ENCODE measurements at places on chromosomes 1 and 21.

- no peaks in the 10 kb centered on the region for H3K27me3 ChIP-seq
- no peaks in the 10 kb centered on the region for H3K36me3 ChIP-seq
- no peak overlapping the region for H3K27ac ChIP-seq
- no peaks in the 10 kb centered on the region for H3K4me1 ChIP-seq
- no peak for DNase-seq
- no peak overlapping the region for H3K4me3 ChIP-seq
Observed at GRCh38 chr1:84291882-84292655, 9.4 kb upstream of the SAMD13 start.

GRCh38 chr21:34185026-34185750 lies 111.8 kb downstream of the MRPS6 start:
- H3K36me3 ChIP-seq: no peaks in the 10 kb centered on the region
- no peaks in the 10 kb centered on the region for H3K27me3 ChIP-seq
- no peaks in the 10 kb centered on the region for H3K4me1 ChIP-seq
- H3K4me3 ChIP-seq: no peak overlapping the region

DNA sequence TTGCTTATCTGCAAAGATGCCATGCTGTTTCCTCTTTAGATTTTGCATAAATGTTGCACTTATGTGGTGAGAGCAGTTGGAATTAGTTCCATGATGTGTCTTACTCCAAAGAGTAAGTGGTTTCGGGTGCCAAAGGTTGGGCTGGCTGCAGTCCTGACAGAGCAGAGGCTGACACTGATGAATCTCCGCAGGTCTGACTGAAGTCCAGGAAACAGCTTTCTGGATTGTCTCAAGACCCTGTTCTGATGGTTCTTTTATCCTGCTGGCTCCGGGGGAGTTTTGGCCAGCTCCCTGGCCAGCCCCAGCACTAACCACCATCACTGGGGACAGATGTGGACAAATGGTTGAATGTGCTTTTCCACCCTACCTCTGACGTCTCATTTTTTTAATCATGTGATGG lies 207.2 kb upstream of the KIAA0040 start:
- no peak overlapping the region for H3K27ac ChIP-seq
- H3K27me3 ChIP-seq: no peaks in the 10 kb centered on the region
- no peaks in the 10 kb centered on the region for H3K36me3 ChIP-seq
- DNase-seq: no peak
- H3K4me1 ChIP-seq: no peaks in the 10 kb centered on the region

GRCh38 chr1:227255086-227255732 lies 63.1 kb downstream of the CDC42BPA start:
- H3K36me3 ChIP-seq: no peaks in the 10 kb centered on the region
- no peak overlapping the region for H3K27ac ChIP-seq
- H3K4me1 ChIP-seq: no peaks in the 10 kb centered on the region
- H3K27me3 ChIP-seq: no peaks in the 10 kb centered on the region
- no peak overlapping the region for H3K4me3 ChIP-seq

GRCh38 chr1:50793521-50793920 lies 166.5 kb downstream of the FAF1 start:
- H3K27me3 ChIP-seq: no peaks in the 10 kb centered on the region
- H3K36me3 ChIP-seq: no peaks in the 10 kb centered on the region
- no peak overlapping the region for H3K4me3 ChIP-seq
- no peak overlapping the region for H3K27ac ChIP-seq
- H3K4me1 ChIP-seq: no peaks in the 10 kb centered on the region

DNA sequence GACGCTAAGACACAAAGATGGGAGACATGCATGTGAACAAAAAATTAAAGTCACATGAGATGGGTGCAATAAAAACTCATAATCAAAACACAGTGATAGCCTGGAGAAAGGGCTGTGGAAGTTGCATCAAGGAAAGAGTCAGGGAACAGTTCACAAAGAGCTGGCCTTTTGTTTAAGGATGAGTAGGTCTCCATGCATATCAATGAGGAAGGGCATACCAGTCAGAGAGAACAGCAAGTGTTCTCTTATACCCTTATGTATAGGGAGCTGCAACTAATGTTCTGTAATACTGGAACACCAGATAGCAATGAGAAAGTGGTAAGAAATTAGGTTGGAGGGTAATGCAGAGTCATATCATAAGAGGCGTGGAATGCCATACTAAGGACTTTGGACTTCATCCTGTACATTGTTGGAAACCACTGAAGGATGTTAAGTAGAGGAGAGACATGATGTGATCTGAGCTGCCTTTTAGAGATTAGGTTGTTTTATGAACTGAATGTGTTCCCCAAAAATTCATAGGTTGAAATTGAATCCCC lies 46.7 kb upstream of the SAMD13 start:
- no peak for DNase-seq
- no peak overlapping the region for H3K27ac ChIP-seq
- H3K36me3 ChIP-seq: no peaks in the 10 kb centered on the region
- no peak overlapping the region for H3K4me3 ChIP-seq

DNA sequence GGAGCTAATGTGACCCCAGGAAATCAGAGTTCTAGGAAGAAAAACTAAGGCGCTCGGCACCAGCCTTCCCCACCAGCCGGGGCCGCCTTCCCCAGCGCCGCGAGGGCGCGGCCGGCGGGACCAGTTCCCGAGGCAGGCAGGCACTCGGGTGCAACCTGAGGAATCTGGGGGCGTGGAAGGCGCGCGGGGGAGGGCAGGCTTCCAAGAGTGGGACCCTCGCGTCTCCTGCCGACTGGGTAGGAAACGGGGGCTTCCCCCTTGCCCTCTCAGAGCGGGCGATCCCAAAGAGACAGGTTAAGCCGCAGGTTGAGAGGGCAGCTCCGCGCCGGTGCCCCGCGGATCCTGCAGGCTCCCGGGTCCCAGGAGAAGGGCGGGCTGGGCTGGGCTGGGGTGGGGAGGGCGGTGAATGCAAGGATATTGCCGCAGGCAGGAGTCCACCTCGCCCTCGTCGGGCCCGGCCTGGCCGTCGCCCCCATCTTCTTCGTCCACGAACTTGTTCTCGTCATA lies 431 bp downstream of the ARPC5 start:
- H3K27me3 ChIP-seq: no peaks in the 10 kb centered on the region
- peaks cover 53% of the 10 kb centered on the region for H3K4me1 ChIP-seq
- peaks cover 19% of the 10 kb centered on the region for H3K36me3 ChIP-seq
- peak; percentile 91 for DNase-seq

DNA sequence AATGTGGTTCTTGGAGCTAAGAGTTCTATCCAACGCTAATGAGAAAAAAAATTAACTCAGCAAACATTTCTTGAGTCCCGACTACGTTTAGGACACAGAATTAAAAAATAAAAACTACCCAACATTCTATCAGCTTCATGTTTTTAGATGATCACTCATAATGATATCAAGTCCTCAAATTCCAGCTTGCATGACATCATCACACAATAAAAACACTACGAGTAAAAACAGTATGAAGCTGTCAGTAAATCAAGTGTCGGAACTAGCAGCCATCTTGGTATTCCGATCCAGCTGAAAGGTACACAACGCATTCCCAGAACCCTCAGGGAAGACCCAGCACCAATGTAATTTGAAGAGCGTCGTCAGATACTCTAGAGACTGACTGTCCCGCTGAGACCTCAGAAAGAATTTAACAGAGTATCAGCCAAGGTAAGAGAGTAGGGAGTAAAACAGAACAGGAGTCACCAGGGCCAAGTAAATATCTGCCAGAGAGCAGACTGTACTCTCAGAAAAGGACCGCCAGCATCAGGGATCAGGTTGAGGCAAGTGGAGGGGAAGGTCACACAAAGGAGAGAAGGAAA lies 57.0 kb downstream of the NRIP1 start:
- peaks cover 53% of the 10 kb centered on the region for H3K4me1 ChIP-seq
- no peak for DNase-seq
- H3K27me3 ChIP-seq: no peaks in the 10 kb centered on the region
- peak overlapping the region; percentile 54 for H3K27ac ChIP-seq

DNA sequence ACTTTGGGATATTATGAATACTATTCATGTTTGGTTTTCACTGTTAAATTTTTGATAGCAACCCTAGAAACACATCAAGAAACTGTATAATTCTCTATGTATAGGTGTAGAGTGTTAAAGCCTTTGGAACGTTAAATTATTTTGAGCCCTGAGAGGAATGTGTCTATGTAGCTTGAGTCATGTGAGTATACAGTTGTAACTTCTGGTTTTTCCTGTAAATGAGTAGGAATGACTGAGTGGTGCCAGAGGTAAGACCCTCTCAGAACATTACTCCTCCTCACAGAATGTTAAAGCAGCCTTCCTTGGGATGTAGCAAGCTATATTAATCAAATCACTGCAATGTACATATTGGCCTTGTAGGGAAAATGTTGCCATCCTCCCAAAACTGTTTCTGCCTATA lies 69.0 kb downstream of the C1orf21 start:
- H3K36me3 ChIP-seq: no peaks in the 10 kb centered on the region
- no peak overlapping the region for H3K4me3 ChIP-seq
- H3K27ac ChIP-seq: no peak overlapping the region
- peaks cover 20% of the 10 kb centered on the region for H3K4me1 ChIP-seq
- H3K27me3 ChIP-seq: no peaks in the 10 kb centered on the region

DNA sequence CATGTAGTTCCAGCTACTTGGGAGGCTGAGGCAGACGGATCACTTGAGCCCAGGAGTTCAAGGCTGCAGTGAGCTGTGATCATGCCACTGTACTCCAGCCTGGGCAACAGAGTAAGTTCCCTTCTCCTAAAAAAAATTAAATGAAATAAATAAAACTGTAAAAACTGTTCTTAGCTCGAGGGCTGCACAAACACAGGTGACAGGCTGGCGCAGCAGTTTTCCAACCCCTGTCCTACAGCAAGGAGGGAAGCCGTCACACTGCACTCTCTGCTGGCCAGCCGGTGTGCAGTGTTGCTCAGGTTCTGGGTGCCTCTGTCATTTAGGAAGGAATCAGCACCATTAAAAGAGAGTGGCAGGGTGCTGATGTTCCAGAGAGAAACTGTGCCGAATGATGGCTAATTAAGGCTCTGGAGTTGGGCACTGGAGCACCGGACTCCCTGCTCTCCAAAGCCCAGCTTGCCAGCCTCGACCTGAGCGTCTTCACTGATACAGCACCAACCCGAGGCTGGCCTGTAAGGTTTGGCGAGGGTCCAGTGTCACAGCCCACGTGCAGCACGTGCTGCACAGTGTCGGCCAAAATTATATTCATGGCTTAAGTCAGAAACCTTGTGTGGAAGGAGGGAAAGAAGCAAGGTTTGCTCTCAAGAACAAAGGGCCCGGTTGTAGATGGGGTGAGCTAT lies 26.4 kb upstream of the KCNAB2 start:
- H3K4me1 ChIP-seq: peaks cover 2% of the 10 kb centered on the region
- no peak overlapping the region for H3K4me3 ChIP-seq
- no peak overlapping the region for H3K27ac ChIP-seq
- H3K27me3 ChIP-seq: no peaks in the 10 kb centered on the region
- no peaks in the 10 kb centered on the region for H3K36me3 ChIP-seq

- H3K4me1 ChIP-seq: no peaks in the 10 kb centered on the region
- H3K27ac ChIP-seq: no peak overlapping the region
- no peak overlapping the region for H3K4me3 ChIP-seq
- H3K27me3 ChIP-seq: no peaks in the 10 kb centered on the region
- no peak for DNase-seq
Observed at GRCh38 chr1:152884506-152884905, 6.4 kb downstream of the SMCP start.

DNA sequence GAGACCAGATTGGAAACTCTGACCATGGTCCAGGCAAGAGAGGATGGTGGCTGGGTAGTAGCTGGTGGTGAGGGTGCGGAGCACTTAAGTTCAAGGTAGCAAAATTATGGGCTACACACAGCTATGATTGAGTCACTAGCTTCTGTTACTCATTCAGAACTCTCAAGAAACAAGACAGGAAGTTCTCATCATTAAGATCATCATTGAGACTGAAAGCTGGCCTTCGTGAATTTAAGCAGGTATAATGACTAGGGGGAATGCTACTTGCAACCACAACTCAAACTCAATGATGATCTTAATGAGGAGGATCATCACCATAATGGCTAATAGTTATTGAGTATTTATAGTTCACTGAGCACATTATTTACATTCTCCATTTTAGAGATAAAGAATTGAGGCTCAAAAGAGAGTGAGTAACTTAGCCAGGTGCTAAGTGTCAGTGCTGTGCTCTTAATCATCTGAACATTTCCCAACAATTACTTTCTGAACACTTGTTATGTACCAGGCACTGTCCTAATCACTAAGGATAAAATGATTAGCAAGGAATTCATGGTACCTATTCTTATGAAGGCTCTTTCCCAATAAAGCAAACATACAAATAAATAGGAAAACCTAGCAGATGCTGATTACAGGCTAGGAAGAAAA lies 286.3 kb upstream of the C1orf105 start:
- DNase-seq: no peak
- H3K4me1 ChIP-seq: peaks cover 11% of the 10 kb centered on the region
- H3K27me3 ChIP-seq: no peaks in the 10 kb centered on the region
- H3K27ac ChIP-seq: no peak overlapping the region
- no peaks in the 10 kb centered on the region for H3K36me3 ChIP-seq

DNA sequence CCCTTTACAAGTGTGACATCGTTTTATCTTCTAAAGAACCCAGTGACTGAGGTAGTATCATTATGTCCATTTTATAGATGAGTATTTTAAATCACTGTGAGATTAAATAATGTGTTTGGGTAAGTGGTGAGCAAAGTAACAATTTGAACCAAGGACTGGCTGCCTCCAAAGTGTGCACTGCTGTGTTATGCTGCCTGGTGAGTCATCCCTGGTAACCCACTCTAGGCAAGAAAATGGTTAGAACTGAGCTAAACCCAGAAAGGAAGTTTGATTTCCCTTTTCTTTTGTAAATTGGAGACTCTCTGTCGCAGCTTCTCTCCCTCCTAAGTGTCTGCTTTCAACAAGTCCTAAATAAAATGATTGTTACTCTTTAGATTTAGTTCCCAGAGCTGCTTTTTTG lies 342.8 kb upstream of the KAZN start:
- H3K4me1 ChIP-seq: no peaks in the 10 kb centered on the region
- no peak overlapping the region for H3K27ac ChIP-seq
- no peak for DNase-seq
- H3K4me3 ChIP-seq: no peak overlapping the region

GRCh38 chr1:244760471-244760870 lies 75.0 kb upstream of the COX20 start:
- no peak for DNase-seq
- no peak overlapping the region for H3K4me3 ChIP-seq
- H3K36me3 ChIP-seq: no peaks in the 10 kb centered on the region
- H3K27me3 ChIP-seq: no peaks in the 10 kb centered on the region

DNA sequence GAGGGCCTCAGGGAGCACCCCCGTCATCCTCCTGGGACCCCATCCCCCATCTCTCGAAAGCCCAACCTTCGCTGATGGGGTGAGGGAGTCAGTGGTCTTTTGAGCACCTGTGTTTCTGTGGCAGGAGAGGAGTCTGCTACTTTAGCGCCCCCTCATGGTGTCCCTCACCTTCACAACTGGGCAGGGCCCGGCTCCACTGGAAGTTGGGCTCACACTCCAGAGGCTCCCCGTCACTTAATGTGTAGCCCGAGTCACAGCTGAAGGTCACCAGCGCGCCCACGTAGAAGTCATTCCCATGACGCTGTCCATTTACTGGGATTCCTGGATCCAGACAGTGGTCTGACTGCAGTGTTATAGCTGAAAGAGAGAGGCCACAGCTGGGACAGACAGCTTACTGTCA lies 139.5 kb upstream of the HMGB4 start:
- no peak overlapping the region for H3K4me3 ChIP-seq
- no peaks in the 10 kb centered on the region for H3K4me1 ChIP-seq
- no peaks in the 10 kb centered on the region for H3K27me3 ChIP-seq
- no peak for DNase-seq
- H3K27ac ChIP-seq: no peak overlapping the region

- H3K4me3 ChIP-seq: no peak overlapping the region
- H3K4me1 ChIP-seq: peaks cover 7% of the 10 kb centered on the region
- H3K27me3 ChIP-seq: no peaks in the 10 kb centered on the region
Observed at GRCh38 chr1:8256321-8256720, 61.6 kb upstream of the SLC45A1 start.

All from spleen (tissue), 13 donors.